Calu3 (cell line): ENCODE measurements at places on chromosomes 6 and 20.

GRCh38 chr6:21764989-21765388 is 171.4 kb downstream of the SOX4 start:
- peak overlapping the region; percentile 4 for H3K27ac ChIP-seq
- H3K4me3 ChIP-seq, result no peak overlapping the region
- peaks cover 42% of the 10 kb centered on the region for H3K4me1 ChIP-seq
- DNase-seq, result peak; percentile 32

- H3K27me3 ChIP-seq, result no peaks in the 10 kb centered on the region
- peaks cover 8% of the 10 kb centered on the region for H3K4me1 ChIP-seq
- H3K4me3 ChIP-seq, result no peak overlapping the region
- DNase-seq, result no peak
- H3K36me3 ChIP-seq, result no peaks in the 10 kb centered on the region
These were observed 3.8 kb upstream of the ECHDC1 start for GRCh38 chr6:127347178-127347577.

GRCh38 chr6:105595829-105596228 is 192.9 kb upstream of the PREP start:
- no peaks in the 10 kb centered on the region for H3K27me3 ChIP-seq
- H3K4me3 ChIP-seq, result peak overlapping the region; percentile 17
- DNase-seq, result no peak
- peak overlapping the region; percentile 44 for H3K27ac ChIP-seq
- peaks cover 71% of the 10 kb centered on the region for H3K4me1 ChIP-seq
- H3K36me3 ChIP-seq, result no peaks in the 10 kb centered on the region

- peaks cover 18% of the 10 kb centered on the region for H3K4me1 ChIP-seq
- no peak overlapping the region for H3K4me3 ChIP-seq
- peaks cover 5% of the 10 kb centered on the region for H3K36me3 ChIP-seq
- H3K27me3 ChIP-seq, result no peaks in the 10 kb centered on the region
These were observed 71.4 kb downstream of the CEP57L1 start for GRCh38 chr6:109166673-109167072.

- H3K4me1 ChIP-seq, result peaks cover 24% of the 10 kb centered on the region
- no peak overlapping the region for H3K4me3 ChIP-seq
- no peak overlapping the region for H3K27ac ChIP-seq
- no peak for DNase-seq
- no peaks in the 10 kb centered on the region for H3K36me3 ChIP-seq
These were observed 9.6 kb upstream of the EZR start for GRCh38 chr6:158828807-158829206.

DNA sequence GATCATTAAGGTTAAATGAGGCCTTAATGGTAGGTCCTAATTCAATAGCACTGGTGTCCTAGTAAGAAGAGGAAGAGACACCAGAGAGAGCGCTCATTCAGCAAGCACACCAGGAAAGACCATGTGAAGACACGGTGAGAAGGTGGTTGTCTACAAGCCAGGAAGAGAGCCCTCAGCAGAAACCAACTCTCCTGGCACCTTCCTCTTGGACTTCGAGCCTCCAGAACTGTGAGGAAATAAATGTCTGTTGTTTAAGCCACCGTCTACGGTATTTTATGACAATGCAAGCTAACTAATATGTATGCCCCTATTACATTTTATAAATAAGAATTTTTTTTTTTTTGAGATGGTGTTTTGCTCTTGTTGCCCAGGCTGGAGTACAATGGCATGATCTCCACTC is 59.3 kb downstream of the IL20RA start:
- no peaks in the 10 kb centered on the region for H3K27me3 ChIP-seq
- H3K4me3 ChIP-seq, result no peak overlapping the region
- peaks cover 9% of the 10 kb centered on the region for H3K36me3 ChIP-seq
- peaks cover 9% of the 10 kb centered on the region for H3K4me1 ChIP-seq
